ENCODE measurements at places on chromosomes 13 and 19.

DNA sequence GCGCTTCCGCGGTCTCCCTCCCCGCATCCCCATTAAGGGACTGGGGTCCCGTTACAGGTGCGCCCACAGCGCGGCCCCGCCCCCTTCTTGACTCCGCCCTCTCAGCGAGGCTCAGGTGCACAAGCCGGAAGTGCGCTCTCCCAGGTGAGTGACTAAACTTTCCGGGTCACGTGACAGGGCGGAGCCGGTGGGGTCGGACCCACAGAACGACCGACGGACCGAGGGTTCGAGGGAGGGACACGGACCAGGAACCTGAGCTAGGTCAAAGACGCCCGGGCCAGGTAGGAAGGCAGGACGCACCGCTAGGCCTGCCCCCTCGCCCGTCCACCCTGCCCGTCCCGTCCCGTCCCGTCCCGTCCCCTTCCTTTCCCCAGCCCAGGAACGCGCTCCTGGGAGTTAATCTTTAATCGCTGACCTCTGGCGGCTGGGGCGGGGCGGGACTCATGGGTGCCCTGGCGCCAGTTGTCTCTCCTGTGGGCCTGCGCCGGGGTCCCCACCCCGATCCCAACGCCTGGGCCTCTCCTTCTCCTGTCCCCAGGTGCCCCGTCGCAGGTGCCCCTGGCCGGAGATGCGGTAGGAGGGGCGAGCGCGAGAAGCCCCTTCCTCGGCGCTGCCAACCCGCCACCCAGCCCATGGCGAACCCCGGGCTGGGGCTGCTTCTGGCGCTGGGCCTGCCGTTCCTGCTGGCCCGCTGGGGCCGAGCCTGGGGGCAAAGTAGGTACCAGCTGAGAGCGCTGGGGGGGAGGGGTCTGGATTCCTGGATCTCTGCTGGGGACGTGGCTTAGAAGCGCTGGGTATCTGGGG lies at the start of gene CRB3:
TSS of gene CRB3 (plus strand) at position 202 of the 804 bp plus-strand sequence. CDS start at position 633, 431 bp downstream.
- DNase-seq = no peak

- DNase-seq = no peak
These were observed 419 bp downstream of the KDM4B start for GRCh38 chr19:4969292-4969771.

DNA sequence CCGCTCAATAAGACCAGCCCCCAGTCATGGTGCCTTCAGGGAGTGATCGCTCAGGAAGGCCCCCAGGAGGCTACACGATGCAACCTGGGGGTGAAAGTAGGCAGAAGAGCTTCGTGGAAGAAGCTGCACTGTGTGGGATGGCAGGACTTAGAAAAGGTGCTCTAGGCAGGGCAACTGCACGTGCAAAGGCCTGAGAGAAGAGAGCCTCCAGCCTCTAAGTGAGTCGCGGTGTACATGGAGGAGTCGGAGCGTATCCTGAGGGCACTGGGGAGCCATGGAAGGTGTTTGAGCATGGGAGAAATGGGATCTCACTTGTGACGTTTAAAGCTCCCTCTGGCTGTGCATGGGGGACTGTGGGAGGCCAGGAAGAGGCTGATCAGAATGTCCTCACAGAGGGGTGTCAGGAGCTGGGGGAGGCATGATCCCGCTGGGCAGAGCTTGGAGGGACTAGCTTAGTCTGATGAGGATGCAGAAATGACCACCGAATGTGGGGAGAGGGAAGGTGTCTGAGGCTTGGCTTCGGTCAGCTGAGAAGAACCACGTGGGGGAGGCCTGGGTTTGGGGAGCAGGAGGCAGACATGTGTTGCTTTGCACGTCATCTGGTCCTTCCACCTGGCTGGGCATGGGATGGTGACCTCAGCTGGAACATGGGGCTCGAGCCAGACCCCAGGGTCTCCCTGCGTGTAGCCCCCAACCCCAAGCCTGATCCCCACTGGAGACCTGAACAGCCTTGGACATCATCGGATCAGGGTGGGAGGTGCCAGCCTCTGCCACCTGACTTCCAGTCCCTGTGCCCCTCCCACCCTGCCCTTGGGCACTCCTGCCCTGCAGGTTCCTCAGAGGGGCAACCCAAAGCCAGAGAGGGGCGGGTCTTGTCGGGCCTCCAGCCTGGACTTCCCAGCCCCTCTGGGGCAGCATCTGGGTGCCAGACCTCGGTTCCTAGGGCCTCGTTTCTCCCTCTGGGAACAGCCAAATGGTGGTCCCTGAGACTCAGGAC lies 1.1 kb downstream of the APC2 start:
- no peak for DNase-seq

DNA sequence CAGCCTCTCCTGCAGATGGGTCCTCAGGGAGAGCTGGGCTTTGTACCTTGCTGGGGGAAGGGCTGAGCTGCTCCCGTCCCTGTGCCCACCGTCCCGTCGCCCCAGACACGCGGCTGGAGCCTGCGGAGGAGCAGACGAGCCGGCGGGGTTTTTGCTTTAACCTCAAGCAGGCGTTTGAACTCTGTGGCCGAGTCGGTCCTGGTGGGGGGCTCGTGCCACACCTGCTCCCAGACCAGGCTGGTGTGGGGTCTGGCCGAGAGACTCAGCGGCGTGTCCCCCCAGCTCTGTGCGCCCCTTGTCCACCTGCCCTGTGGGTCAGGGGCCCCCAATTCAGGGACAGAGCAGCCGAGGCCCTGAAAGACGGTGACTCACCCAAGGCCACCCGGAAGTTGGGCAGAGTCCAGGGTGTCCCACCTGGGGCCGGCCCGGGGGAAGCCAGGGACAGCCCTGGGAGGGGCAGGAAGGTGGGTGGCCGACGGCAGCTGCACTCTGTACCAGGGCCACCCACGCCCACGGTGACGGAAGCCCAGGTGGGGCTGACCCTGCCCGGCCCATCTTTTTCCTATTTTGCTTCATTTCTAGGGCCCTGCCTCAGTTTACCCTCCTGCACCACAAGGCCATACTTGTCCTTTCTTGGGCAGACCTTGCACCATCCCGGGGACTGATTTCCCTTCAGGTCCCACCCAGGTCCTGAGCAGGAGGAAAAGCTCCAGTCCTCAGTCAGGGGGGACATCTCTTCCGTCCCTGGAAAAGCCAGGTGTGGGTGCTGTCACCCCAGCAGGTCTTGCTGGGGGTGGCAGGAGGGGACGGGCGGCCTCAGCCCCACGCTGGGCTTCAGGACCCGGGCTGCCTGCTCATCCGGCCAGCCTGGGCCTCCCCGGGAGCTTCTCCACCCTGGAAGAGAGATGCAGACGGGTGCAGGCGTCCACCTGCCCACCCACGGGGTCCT lies 5.3 kb downstream of the EFNA2 start:
- no peak for DNase-seq

- DNase-seq = peak; percentile 63
These were observed 60.1 kb downstream of the HSPH1 start for GRCh38 chr13:31101472-31102170.

All from fibroblast of skin of right quadriceps (primary cell).